ENCODE measurements at places on chromosomes 1 and 21.
A peak's percentile ranks its signal among the peaks of the same experiment; 100 is the strongest.

DNA sequence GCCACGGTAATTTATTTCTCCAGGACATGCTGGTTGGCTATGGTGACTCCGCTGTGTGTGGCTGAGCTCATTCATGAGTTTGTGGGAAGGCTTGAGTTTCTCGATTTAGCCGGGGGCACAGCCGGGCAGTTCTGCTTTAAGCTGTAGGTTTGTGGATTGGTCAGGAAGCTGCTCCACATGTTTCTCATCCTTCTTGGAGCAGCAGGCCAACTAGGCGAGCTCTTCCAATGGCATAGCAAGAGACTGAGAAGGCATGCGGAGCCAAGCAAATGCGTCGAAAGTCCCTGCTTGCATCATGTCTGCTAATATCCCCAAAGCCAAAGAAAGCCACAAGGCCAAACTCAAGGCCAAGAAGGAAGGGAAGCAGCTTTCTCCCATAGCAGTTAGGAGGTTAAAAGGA, 71.6 kb upstream of the GREM2 start:
- DNase-seq = no peak

GRCh38 chr21:40507978-40508377, 339.0 kb downstream of the DSCAM start:
- peak; percentile 35 for DNase-seq

- DNase-seq = no peak
Measured at GRCh38 chr1:47003896-47004403, 19.5 kb upstream of the CYP4X1 start.

GRCh38 chr1:205226868-205227583, 720 bp upstream of the TMCC2 start:
- peak; percentile 38 for DNase-seq

- DNase-seq = peak; percentile 17
Measured at GRCh38 chr21:29416268-29416667, 117.5 kb downstream of the BACH1 start.

- no peak for DNase-seq
Measured at GRCh38 chr21:29888437-29888836, 51.4 kb downstream of the GRIK1 start.

DNA sequence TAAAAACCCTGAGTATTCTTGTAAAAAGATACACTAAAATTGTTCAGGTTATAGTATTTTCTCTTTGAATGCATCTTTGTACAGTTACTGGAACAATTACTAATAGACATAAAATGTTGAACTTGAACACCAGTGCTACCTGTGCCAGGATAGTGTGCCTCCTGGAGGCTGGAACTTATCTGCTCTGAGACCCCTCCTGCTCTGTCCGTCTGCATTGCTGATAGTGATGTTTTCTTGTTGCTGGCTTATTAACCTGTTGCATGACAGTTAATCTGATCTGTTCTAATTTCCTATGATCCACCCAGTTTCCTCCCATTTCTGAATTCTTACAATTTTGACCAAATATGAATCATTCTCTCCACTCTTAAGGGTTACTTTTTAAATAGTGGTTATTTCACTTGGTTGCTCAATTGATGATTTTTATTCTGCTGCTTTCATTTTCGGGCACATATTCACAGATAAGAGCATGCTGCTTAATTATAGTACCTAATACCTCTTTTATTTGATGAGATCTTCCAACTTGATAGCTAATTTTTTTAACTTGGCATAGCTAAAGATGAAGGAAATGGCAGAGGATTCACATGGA, 101.4 kb downstream of the CC2D1B start:
- no peak for DNase-seq

DNA sequence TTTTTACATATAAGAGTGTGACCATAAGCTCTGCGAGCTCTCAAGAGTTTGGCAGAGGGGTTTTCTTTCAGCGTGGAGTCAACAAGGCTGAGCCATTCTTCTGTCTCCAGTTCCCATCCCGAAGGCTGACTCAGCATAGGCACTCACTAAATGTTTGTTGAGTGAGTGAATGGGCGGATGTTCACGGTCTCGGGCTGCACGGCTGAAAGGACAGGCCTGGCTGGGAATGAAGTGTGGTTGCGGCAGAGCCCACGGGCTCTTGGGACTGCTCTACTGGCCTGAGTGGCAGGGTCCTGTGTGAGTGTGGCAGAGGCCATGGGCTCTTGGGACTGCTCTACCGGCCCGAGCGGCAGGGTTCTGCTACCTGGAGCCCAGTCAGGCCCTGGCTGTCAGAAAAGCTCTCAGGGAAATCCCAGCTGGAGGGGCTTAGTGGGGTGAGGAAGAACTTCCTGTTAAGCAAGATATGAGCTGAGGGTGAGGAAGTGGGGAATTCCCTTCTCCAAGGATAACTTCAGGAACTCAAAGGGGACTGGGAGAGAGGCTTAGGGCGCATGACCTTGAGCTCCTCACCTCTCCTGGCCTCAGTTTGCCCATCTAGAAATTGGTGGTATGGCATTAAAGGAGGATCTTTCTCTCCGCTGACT, 56.6 kb upstream of the C1orf174 start:
- DNase-seq = no peak

DNA sequence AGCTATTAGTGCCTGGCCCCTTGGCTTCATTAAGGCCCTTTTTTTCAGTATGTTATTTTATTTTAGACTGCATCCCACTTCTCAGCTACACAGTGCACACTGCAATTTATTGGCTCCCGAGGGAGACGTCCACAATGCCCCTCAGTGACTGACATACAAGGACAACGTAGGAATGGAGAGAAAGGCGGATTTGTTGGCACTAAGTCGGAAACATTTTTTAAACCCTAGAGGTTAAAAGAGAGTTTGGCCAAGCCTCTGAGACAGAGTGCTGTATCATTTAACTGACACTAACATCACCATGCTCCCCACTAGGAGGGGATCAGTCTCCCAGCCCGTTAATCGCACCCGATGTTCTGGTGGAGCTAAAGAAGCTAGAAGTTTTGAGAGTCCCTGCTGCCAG, 45.7 kb upstream of the FOXD3 start:
- no peak for DNase-seq

- no peak for DNase-seq
Measured at GRCh38 chr1:50268049-50268448, 155.2 kb downstream of the DMRTA2 start.

DNA sequence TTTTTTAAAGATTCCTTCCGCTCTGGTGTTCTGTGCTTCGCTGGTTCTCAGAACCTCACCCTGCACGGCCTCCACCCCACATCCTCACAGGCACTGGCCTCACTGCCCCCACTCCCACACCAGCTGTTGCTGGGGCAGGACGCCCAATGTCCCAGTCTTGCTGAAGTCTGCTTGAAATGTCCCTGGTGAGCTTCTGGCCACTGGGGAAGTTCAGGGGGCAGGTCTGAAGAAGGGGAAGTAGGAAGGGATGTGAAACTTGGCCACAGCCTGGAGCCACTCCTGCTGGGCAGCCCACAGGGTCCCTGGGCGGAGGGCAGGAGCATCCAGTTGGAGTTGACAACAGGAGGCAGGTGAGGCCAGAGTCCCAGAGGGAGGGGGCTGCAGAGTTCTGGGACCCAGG, at the start of gene C1QA:
TSS of gene C1QA (plus strand) at position 276 of the 400 bp plus-strand sequence. CDS start 989 bp downstream, outside the sequence.
- DNase-seq = no peak

DNA sequence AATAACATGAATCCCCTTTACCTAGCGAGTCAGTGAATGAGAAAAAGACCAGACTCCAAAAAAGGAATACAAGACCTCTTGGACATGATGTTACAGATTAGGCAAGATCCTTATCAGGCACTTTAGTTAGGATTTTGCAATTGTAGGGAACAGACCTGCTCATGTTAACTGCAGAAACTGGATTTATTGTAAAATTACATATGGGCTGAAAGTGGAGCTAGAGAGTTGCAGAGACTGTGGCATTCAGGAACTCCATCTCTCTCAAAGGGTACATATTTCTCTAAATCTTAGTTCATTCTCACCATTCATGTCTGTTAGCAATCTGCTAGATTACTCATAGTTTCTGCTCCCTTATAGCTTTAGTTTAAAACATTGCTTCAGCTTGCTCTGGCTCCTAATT, 142.2 kb downstream of the PAPPA2 start:
- DNase-seq = no peak
